GM12878 (cell line): ENCODE measurements at places on chromosomes 2 and 18. TPM values are rescaled to one million over a fixed set of nuclear protein-coding genes. Genes with fewer than 3 reads are reported as not detected.
A peak's percentile ranks its signal among the peaks of the same experiment; 100 is the strongest.

The ABCB11 gene
- total RNA-seq: not detected in 2 replicates

The REG1A gene
- total RNA-seq: 4.5 and 6.8 TPM in 2 replicates

The GPR17 gene
- total RNA-seq: not detected in 2 replicates

The ANKRD30B gene
- total RNA-seq: not detected in 2 replicates

The CXCR4 gene
- total RNA-seq: 45.9 and 49.6 TPM in 2 replicates

The CRYBA2 gene
- total RNA-seq: not detected in 2 replicates

The EFR3B gene
- 3.5 and 3.9 TPM in 2 replicates for total RNA-seq

The SPIRE1 gene
- 6.9 and 8.4 TPM in 2 replicates for total RNA-seq

DNA sequence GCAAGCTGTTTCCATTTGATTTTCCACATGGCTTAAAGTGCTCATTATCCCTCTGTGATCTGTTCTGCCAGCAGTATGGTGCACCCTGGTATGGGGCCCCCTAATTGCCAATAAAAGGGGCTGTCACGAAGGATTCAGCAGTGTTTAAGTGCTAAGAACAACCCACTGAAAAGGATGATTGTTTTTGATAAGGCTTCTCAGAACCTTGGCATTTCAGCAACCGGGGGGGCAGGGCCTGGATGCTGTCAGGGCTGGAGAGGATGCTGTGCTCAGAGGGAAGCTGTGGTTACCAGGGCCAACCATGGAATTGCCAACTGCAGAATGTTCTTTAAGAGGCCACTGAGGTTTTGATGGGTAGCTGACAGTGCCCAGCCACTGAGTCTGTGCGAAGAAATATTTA, 117.8 kb downstream of the CTIF start:
- H3K4me1 ChIP-seq: no peaks in the 10 kb centered on the region
- no peak overlapping the region for H3K27ac ChIP-seq
- H3K36me3 ChIP-seq: no peaks in the 10 kb centered on the region
- no peaks in the 10 kb centered on the region for H3K27me3 ChIP-seq
- no peak overlapping the region for H3K4me3 ChIP-seq
- DNase-seq: no peak

DNA sequence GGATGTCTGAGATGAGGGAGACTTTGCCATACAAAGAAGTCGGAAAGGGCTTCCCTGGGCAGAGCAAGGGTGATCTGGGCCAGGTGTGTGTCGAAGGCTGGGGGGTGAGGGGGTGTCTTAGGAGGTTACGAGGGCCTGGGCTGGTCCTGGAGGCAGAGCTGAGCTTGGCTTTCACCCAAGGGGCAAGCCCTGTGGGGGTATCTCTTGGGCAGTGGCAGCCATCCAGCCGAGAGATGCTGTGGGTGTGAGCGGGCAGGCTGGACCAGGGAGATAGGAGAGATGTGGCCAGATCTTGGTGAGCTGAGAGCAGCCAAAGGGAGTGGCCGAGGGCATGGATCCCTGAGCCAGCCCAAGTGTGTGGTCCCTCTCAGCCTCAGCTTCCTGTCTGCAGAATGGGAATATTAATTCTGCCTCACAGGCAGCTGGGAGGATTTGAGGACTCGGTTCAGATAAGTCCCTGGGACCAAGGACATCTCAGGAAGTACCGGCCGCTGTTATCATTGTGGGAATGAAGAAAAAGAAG, 33.0 kb downstream of the MAL start:
- H3K4me3 ChIP-seq: no peak overlapping the region
- H3K27ac ChIP-seq: no peak overlapping the region
- no peaks in the 10 kb centered on the region for H3K36me3 ChIP-seq
- no peaks in the 10 kb centered on the region for H3K27me3 ChIP-seq

- peak overlapping the region; percentile 78 for H3K4me3 ChIP-seq
- DNase-seq: peak; percentile 70
- H3K36me3 ChIP-seq: no peaks in the 10 kb centered on the region
- no peaks in the 10 kb centered on the region for H3K27me3 ChIP-seq
These were observed 1.1 kb upstream of the GPR55 start for GRCh38 chr2:230925879-230926765.

GRCh38 chr2:136219963-136220362, 102.0 kb upstream of the CXCR4 start:
- no peak for DNase-seq
- H3K27me3 ChIP-seq: 0 out of 2 replicates have a peak, but pooled peaks cover 9% of the 10 kb centered on the region
- H3K4me3 ChIP-seq: no peak overlapping the region
- no peaks in the 10 kb centered on the region for H3K4me1 ChIP-seq
- no peak overlapping the region for H3K27ac ChIP-seq
- no peaks in the 10 kb centered on the region for H3K36me3 ChIP-seq

- peaks cover 31% of the 10 kb centered on the region for H3K4me1 ChIP-seq
- no peak overlapping the region for H3K4me3 ChIP-seq
- no peaks in the 10 kb centered on the region for H3K36me3 ChIP-seq
- H3K27me3 ChIP-seq: no peaks in the 10 kb centered on the region
- no peak for DNase-seq
- no peak overlapping the region for H3K27ac ChIP-seq
These were observed 11.0 kb downstream of the NFATC1 start for GRCh38 chr18:79406708-79407107.

DNA sequence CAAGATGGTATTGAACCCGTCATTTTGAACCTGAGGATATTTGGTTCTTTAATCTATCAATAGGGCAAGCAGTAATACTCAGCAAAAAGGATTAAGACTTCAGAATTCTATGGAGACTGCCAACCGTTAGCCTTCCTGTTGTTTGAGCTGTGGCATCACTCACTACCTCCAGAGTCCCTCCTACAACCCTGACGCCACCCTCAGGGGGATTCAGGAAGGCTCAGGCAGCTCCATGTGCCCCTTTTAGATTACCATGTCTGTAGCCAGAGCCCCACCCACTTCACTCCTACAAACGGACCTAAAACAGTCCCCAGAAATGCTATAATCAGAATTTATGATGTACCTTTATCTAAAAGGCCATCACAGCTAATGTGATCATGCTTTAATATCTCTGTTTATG, 172.9 kb downstream of the EPHA4 start:
- no peaks in the 10 kb centered on the region for H3K36me3 ChIP-seq
- no peak overlapping the region for H3K4me3 ChIP-seq
- DNase-seq: no peak
- no peaks in the 10 kb centered on the region for H3K27me3 ChIP-seq

DNA sequence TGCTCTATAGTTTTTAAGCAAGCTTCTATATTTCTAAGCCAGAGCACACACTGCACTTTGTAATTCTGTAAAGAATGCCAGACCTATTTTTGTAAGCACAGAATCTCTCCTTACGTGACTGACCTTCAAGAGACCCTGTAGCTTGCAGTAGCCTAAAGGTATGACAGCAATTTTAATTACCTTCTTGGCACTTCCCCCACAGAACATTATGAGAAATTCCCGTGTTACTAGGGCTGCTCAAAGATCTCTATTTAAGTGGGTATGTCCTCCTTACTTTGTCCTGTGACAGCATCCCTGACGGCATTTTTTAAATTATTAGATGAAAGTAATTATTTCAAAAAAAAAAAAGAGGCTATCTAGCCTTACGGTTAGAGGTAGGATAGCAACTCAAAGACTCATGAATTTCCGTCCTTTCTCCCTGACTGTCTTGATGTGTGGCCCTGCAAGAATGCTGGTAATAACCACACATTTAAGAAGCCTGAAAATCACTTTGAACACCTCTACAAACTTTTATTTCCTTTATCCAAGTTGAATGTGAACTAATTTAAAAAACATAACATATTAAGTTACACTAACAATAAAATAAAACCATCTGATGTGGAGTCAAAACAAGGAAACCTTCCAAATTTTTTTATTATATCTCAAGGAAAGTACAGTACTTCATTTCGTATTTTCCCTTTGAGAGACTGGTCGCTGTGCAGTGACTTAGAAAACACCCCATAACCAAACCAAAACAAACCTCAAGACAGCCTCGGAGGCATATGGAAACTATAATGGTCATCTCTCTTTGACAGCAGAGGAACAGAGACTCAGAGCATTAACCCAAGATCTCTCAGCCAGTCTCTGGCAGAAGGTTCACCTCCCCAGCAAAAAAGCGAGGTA, 54.9 kb downstream of the THUMPD2 start:
- no peak for DNase-seq
- H3K4me3 ChIP-seq: no peak overlapping the region
- H3K4me1 ChIP-seq: no peaks in the 10 kb centered on the region
- H3K36me3 ChIP-seq: no peaks in the 10 kb centered on the region

DNA sequence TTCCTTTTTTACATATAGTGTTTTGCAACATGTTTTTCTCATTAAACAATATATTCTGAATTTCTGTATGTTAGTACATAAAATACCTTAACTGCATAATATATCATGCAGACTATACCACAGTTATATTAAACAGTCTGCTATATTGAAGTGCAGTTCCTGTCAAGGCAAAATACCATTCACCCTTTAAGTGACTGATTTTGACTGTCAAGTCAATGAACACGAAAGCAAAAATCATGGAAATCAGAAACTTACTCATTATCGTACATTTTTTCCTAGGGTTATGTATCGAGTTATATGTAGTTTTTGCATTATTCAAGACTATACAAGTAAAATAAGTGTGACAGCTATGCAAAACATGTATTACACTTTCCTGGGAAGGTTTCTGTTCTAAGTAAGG, 361.6 kb upstream of the MAP2 start:
- no peak overlapping the region for H3K4me3 ChIP-seq
- DNase-seq: no peak
- H3K4me1 ChIP-seq: no peaks in the 10 kb centered on the region
- H3K27ac ChIP-seq: no peak overlapping the region
- H3K36me3 ChIP-seq: no peaks in the 10 kb centered on the region
- H3K27me3 ChIP-seq: no peaks in the 10 kb centered on the region

DNA sequence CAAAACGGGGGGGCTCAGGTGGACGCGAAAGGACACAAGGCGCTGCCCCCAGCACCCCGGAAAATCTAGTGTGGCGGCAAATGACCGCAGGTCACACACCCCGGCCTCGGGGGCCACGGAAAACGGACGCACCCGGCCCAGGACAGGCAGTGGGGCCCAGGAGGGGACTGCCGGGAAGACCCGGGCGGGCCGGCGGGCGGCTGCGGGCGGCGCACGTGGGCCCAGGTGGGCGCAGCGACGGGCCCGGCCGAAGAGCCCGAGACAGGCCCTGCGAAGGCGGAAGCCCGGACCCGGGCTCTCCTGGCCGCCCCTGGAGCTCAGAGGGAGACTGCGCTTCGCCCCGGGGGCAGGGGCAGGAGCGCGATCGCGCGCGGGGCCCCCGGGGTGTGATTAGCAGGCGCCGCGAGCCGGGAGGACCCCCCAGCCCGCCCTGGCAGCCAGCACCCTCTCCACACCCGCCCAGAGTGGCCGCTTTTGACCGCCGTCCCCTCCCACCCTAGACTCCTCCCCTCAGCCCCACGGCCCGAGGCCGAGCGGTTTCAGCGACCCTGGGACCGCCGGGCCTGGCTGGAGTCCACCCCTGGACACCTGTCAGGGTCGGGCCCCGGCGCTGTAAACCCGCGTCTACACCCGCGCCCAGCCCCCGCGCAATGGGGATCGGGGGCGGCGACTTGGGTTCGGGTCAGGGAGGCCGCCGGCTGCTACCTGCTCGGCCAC, 773 bp downstream of the MBP start:
- H3K36me3 ChIP-seq: no peaks in the 10 kb centered on the region
- DNase-seq: no peak
- H3K4me1 ChIP-seq: peaks cover 33% of the 10 kb centered on the region
- peak overlapping the region; percentile 98 for H3K4me3 ChIP-seq
- no peaks in the 10 kb centered on the region for H3K27me3 ChIP-seq
- peak overlapping the region; percentile 97 for H3K27ac ChIP-seq

- no peaks in the 10 kb centered on the region for H3K4me1 ChIP-seq
- H3K4me3 ChIP-seq: no peak overlapping the region
- no peaks in the 10 kb centered on the region for H3K27me3 ChIP-seq
- H3K27ac ChIP-seq: no peak overlapping the region
- no peaks in the 10 kb centered on the region for H3K36me3 ChIP-seq
These were observed 299.4 kb downstream of the EPHA4 start for GRCh38 chr2:221272729-221273128.
